Hypothalamus (tissue), 51 donors: ENCODE measurements at places on chromosomes 3 and 15.

GRCh38 chr15:84863565-84864443 is 20.7 kb upstream of the SLC28A1 start:
- no peak for DNase-seq

GRCh38 chr3:28915741-28916500 is 364.9 kb upstream of the RBMS3 start:
- no peak for DNase-seq

DNA sequence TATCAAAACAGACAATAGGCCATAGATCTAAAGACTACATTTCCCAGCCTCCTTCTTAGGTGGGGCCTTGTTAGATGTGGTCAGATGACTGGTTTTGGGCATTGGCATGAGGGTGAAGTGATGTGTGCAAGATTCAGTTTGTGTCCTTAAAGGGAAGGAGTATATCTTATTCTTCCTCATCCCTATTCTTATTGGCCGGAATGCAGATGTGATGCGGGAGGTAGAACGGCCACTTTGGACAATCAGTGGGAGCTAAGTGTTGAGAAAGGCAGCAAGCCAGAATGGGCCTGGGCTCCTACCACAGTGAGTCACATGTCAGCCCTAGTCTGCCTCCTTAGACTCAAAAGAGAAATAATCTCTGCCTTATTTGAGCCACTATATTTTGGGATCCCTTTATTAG is 89.8 kb upstream of the MEX3B start:
- no peak for DNase-seq

DNA sequence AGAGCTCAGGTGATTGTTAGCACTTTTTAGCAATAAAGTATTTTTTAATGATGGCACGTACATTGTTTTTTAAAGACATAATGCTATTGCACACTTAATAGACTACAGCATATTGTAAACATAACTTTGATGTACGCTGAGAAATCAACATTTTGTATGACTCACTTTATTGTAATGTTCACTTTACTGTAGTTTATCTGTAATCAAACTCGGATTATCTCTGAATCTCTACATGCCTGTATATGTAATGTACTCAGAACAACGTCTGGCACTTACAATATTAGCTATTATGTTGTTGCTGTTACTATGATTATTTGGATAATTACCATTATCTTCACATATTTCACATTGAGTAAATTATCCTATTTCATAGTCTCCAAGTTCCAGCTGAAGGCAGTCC is 137.9 kb upstream of the CHRM5 start:
- DNase-seq: no peak

GRCh38 chr3:127450331-127450730 is 140.2 kb downstream of the TPRA1 start:
- DNase-seq: no peak

- DNase-seq: no peak
Observed at GRCh38 chr3:113057117-113057516, 66.3 kb downstream of the GTPBP8 start.

DNA sequence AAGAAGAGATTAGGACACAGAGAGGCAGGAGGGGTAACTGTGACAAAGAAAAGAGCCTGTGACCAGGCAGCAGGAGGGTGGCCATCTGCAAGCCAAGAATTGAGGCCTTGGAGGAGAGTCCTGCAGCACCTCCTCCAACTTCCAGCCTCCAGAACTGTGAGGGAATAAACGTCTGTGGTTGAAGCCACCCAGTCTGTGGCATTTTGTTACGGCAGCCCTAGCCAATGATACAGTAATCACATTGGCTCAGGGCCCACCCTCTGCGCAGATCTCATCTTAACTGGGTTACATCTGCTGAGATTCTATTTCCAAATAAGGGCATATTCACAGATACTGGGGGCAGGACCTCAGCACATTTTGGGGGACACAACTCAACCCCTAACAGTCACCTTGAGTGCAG is 11.3 kb downstream of the SELENOS start:
- DNase-seq: no peak

DNA sequence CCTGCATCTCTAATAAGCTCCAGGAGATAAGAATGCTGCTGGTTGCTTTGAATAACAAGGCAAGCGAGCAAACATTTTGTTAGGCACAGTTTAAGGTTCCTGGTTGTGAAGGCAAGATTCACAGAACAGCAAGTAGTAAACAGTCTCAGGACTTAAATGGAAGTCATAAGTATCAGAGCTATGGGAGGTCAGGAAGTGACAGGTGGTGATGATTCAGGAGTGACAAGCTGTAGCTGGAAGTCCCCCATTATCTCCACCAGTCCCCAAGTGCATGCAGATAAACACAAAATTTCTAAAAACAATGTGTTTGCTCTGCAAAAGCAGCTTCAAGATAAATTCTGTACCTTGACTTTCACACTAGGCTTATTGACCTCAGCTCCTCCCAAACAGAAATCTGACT is 3.3 kb downstream of the FETUB start:
- no peak for DNase-seq

DNA sequence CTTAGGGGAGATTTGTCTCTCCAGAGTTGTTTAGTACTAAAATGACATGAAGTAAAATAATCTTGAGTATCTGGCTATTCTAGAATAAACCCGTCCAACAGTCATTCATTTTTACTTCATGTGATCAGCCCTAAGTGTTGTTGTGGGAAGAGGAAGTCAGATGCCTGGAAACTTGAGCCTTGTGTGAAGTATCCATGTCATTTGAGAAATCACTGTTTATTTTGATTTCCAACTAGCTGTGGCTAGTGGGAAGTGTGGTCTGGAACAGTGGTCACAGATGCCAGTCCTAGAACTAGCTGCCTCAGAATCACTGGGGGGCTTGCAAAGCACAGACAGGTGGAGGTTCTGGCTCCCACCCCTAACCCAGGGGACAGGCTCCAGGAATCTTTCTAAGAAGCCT is 77.7 kb upstream of the LIMD1 start:
- DNase-seq: no peak

- DNase-seq: no peak
Observed at GRCh38 chr3:126339466-126339865, 17.7 kb downstream of the KLF15 start.

DNA sequence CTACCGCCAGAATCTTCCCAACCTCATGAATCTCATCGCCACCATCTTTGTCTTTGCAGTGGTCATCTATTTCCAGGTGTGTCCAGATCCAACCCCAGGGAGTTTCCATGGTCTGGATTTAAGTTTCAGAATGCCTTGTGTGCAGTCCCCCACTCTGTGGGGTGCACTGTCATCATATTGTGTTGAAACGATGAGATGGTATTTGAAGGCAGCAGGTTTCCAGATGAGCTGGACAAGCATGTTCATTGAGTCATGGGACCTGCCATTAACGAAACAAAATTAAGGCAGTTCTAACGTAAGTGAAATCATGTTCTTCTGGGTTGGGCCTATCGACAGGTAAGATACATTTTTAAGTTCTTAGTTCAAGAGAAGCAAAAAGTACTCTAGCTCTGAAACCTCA is 12.7 kb downstream of the SEC61A1 start:
- DNase-seq: no peak

DNA sequence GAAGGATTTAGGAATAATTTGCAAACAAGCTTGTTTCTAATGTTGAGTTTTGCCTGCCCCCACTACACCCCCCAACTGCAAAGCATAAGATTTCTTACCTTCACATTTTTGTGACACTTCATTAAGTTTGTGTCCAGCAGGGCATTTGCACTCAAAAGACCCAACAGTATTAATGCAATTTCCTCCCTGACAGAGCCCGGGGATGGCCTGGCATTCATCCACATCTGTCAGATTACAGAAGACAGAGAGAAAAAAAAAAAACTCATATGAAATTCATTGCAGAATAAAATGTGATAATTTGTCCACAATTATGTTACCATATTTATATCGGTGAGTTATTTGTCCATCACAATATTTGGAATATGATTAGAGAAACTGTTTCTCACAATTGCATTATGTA is 111.5 kb downstream of the FBN1 start:
- DNase-seq: no peak

GRCh38 chr3:79976466-79976865 is 208.7 kb upstream of the ROBO1 start:
- no peak for DNase-seq

DNA sequence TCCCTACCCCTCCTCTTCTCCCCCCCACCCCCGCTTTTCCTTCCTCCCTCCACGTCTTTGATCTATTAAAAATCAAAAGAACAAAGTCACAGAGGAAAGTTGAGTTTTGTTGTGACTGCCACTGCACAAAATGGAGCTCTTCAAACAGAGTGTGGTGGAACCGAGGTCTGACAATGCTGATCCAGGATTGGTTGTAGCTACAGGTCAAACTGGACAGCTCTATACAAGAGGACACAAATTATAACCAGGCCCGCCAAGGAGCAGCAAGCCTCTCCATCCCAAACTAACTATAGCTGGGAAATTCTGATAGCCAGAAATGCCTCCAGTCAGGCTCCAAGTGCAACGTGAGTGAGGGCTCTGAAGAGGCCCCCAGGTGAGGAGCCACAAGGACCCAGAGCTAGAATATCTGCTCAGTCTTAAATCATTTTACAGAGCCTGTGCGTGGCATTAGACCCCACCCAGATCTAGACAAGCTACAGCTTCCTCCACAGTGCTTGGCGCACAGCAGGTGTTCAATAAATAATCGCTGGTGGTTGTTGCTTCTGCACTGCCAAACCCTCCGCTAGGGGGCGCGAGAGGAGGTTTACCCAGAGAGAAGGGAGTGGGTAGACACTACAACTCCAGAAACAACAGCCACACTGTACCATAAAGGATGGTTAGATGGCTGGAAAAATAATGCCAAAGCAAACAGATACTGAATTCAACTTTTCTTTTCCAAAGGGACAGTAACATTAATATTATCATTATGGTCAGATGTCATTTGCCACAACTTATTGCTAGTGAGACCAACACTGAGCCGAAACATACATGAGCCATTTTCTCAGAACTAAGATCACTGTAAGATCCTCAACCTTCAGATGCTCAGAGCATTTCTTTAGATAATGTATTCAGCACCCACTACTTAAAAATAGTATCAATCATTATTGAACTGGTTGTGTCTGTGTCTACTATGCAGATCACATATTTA is 44.6 kb downstream of the ZIC4 start:
- no peak for DNase-seq

DNA sequence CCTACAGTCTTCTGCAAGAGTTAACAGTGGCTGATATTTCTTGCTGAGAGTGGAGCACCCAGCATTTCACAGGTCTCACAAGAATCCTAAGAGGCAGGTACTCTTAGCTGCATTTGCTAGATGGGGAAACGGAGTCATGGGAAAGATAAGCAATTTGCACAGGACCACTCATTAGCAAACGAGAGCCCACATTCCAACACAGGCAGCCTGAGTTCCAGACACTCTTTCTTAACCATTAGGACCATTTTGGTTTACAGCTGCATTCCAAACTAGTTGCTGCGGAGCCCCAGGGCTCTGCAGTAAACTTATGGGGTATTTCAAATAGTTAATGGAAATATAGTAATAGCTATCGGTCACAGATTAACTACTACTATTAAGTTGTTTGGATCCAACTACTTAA is 42.5 kb downstream of the LYZL4 start:
- no peak for DNase-seq

DNA sequence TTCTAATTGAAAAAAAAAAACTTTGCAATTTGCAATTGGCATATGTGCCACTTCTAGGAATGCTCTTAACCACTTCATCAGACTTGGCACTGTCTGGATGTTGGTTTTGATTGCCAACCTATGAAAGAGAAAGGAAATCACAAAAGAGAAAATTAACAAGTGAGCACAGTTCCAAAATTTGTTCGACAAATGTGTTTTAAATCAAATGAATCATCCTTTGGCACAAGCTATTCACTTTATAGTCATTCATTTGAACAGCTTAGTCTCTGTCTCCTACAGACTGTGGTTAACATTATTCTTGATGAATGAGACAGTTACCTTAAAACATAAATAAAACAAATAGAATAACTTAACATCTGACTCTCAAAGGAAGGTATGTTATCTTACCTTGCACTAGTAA is 265.0 kb downstream of the EPHA3 start:
- no peak for DNase-seq

- no peak for DNase-seq
Observed at GRCh38 chr3:9396301-9396631, 1.1 kb upstream of the SETD5 start.

DNA sequence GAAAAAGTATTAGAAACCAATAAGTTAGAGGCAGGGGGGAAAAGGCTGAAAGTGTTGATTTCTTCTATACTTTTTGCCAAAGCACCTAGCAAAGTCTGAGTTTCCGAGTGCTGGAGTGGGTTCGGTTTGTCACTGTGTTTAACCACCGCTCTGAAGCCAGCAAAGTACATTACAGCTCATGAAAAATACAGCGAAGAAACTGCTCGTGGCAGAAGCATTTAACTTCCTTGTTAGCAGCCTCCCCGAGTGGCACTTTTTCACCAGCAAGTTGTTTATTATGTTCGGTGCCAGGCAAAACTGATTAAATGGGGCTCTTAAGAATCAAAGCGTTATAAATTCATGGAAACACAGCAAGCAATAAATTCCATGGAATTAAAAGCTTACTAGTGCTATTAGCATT is 313.6 kb downstream of the FOXP1 start:
- no peak for DNase-seq

GRCh38 chr15:44299997-44300396 is 11.5 kb downstream of the GOLM2 start:
- no peak for DNase-seq

DNA sequence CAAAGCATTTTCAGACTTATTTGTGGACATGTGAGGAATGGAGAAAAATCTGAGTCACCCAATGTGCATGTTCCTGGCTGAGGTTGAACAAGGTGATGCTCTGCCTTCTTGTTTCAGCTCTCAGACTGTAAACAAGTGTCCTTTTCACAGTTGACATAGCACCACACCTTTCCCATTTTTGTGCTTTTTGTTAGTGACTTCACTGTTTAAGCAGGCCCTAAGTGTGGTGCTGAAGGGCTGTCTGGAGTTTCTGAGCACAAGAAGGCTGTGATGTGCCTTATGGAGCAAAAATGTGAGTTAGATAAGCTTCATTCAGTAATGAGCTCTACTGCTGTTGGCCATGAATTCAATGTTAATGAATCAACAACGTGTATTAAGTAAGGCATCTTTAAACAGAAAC is 20.4 kb downstream of the ABI3BP start:
- DNase-seq: no peak

DNA sequence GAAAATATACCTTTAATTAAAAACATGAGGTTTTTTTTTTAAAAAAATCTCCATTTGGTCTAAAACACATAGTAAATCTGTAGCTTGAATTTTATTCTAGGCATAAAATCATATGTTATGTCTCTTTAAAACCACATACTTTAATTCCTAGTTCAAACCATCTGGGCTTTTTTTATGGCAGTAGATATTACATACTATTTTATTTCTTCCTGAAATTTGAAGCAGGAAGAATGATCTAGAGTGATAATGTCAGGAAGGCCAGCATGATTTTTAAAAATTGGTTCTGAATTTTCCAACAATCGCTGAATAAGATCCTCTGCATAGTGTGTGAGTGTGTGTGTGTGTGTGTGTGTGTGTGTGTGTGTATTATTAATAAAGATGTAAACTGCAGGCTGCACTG is 420.3 kb downstream of the NAALADL2 start:
- DNase-seq: no peak
